ENCODE measurements at places on chromosomes 12 and 14.

DNA sequence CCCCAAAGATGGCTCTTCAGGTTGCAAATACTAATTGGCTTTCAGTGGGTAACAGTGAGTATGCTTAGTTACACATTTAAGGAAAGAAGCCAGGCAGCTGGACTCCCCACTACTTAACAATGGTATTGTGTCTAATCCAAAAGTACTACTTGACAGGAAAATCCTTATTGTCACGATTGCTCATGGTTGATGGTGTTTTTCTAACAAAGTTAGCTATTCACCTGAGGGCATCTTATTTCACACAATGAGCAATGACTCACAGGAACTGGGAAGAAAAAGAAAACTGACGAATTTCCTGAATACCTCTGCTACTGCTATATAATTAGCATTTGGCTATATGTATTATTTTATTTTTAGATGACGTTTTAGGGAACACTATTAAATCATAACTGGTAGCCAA is 33.4 kb upstream of the ALG10 start:
- DNase-seq: no peak

GRCh38 chr14:92789457-92790089 is 4.5 kb upstream of the GOLGA5 start:
- DNase-seq: no peak

- no peak for DNase-seq
These were observed 1.6 kb downstream of the RHOJ start for GRCh38 chr14:63205866-63206265.

GRCh38 chr12:85829391-85829790 is 6.8 kb downstream of the RASSF9 start:
- no peak for DNase-seq

GRCh38 chr12:120817559-120818330 is 86.4 kb downstream of the SPPL3 start:
- DNase-seq: no peak

GRCh38 chr12:100554608-100555077 is 18.8 kb upstream of the GAS2L3 start:
- DNase-seq: no peak

DNA sequence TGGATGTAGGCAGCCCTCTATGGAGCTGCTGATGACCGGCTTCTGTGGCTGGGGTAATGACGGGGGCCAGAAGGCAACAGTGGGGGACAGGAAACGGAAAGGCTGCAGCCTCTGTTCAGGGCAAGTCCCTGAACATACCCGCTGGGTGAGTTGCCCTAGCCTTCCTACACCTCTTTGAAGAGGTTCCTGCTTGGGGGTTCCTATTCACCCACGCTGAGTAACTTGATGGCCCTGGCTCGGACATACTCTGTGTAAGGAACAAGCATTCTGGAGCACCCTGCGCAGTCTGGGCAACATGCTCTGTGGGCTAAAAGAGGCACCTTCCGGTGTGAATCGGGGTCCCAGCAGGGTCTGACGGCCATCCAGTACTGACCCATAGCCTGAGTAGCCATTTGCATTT is 17.7 kb upstream of the GSC start:
- DNase-seq: no peak

DNA sequence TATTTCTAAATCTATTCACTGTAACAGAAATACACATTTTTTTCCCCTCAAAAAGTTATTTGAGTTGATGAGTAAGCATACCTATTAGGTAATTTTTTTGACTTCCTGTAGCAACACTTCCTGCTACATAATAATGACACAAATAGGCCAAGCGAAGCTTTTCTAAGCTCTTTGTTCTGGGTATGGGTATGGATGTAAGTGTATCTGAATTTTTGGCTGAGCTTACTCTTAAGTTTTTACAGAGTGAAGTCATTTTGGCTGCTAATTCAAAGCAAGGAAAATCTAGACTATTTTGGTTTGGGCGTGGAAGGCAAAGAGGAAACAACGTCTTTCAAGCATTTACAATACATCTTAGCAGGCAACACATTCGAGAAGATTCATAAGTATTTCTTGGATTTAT is 1206.0 kb upstream of the FLRT2 start:
- no peak for DNase-seq

DNA sequence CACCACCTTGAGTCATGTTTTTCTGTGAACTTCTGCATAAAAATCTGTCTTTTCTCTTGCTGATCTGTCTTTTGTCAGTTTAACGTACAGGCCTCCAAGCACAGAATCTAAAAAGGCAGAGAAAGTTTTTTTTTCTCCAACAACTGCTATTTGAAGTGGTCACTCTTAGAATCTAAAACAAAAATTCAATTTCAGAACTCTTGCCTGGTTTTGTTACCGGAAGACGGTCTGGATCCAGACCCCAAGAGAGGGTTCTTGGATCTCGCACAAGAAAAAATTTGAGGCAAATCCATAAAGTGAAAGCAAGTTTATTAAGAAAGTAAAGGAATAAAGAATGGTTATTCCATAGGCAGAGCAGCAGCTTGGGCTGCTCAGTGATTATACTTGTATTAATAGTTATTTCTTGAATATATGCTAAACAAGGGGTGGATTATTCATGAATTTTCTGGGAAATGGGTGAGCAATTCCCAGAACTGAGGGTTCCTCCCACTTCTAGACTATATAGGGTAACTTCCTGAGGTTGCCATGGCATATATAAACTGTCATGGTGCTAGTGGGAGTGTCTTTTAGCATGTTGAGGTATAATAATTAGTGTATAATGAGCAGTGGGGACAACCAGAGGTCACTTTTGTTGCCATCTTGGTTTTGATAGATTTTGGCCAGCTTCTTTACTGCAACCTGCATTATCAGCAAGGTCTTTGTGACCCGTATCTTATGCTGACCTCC is 150.0 kb upstream of the PLEKHA5 start:
- DNase-seq: no peak

DNA sequence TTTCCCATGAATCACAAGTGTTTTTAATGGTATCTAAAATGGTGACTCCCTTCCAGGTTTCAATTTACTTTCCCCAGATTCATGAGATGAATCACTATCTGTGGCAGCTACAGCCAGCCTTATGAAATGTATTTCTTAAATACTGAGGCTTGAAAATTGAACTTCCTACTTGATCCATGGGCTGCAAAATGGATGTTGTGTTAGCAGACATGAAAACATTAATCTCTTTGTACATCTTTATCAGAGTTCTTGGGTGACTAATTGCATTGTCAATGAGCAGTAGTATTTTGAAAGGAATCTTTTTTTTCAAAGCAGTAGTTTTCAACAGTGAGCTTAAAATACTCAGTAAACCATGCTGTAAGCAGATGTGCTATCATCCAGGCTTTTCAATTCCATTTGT is 250.8 kb downstream of the SLC6A15 start:
- no peak for DNase-seq

DNA sequence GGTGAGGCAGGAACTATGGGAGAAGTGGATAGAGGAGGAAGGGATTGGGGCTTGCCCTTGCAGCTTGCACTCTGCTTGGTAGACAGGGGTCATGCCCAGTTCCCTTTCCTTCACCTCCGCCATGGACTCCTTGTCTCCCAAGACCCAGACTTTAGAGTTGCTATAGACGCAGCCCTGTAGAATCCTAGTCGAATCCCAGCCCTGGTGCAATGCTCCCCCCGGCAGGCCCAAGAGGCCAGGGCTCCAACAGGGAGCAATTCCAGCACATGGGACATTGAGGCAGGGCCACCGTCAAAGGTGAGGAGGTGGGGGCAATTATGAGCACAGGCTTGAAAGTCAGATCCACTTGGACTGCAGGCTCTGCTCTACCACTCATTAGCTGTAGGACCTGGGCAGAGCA is 29.5 kb upstream of the BCDIN3D start:
- no peak for DNase-seq

DNA sequence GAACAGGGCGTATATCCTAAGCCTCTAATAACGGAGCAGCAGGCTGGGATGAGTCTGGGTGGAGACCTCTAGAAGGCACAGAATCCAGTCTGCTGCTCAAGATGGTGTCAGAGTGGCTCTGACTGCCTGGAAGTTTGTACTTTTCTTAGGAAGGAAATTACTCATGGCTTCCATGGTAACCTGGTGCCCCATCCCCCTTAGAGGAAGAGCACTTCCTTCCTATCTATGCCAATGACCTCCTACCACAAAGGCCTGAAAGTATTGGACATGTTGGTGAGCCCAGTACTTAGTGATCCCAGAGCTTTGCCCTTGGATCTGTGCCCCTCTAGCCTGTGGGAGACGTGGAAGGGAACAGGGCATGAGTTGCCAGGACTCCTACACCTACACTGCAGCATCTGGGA is 1.5 kb downstream of the BATF start:
- DNase-seq: no peak

DNA sequence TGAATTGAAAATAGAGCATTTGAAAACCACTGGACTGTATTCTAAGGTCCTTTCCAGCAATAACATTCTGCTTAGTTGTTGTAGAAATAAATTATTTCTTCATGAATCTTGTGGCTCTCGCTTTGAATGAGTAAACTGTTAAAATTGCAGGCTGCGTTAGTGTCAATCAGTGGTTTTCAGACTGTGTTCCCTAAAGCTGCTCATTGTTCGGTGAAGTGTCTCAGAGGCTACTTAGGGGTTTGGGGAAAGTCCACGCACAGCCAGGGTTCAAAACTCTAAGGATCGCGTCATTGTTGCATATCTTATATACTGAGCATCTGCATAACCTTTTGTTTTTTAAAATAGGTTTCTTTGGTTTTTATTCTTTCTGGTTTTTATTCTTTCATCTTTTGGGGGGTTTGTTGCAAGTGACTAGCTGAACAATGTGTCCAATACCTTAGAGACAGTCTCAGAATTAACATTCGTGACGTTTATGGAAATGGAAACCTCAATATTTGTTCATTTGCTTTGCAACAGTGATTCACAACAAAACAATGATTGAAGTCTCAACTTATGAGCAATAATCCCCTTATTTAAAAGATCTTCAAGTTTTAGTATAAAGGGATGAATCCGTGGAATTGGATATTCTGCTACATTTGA is 108.1 kb downstream of the TTLL5 start:
- no peak for DNase-seq

DNA sequence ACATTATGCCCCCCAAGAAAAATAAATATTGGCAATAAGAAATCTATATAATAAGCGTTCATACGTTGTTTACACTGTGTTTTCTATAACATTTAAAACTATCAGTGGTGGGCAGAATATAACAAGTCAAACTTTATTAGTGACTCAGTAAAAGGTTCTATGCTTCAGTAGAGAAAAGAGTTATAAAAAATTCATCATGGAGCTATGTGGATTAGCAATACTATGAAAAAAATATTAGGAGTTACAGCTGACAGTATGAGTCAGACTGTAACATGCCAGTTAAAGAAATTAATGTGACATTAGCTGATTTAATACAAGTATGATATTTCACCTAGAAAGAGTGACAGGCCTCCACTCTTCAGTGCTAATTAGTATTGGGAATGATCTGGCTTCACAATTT is 125.1 kb upstream of the GARIN6 start:
- DNase-seq: no peak

DNA sequence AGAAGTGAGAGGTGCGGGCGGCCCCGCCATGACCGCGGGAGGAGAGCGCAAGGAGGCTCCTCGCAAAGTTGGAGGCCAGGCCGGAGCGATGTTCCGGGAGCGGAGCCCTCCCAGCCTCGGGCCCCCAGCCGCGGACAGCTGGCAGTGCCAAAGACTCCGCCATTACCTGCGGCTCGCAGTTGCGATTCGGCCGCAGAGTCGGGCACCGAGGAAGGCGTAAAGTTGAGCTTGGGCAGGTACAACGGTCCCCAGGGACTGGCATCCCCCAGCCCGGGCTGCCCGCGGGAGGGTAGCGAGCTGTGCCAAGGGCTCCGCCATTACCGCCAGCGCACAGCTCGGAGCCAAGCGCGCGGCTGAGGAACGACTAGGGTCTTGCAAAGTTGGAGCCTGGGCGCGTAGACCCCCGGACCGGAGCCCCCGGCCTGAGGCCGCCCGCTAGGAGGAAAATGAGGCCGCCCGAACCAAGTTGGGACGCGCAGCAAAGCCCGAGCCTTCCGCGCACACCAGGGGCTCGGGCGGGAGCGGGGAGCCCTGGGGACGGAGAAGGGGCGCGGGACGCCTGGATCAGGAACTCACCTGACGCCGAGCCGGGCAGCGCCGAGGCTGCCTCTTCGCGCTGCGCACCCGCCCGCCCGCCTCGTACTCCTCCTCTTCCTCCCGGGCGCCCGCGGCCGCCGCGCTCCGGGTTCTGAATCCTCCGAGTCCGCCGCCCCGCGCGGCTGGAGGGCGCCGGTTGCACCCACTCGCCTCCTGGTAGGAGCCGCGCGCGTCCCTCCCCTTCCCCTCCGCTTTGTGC is 677 bp downstream of the NOS1 start:
- no peak for DNase-seq

DNA sequence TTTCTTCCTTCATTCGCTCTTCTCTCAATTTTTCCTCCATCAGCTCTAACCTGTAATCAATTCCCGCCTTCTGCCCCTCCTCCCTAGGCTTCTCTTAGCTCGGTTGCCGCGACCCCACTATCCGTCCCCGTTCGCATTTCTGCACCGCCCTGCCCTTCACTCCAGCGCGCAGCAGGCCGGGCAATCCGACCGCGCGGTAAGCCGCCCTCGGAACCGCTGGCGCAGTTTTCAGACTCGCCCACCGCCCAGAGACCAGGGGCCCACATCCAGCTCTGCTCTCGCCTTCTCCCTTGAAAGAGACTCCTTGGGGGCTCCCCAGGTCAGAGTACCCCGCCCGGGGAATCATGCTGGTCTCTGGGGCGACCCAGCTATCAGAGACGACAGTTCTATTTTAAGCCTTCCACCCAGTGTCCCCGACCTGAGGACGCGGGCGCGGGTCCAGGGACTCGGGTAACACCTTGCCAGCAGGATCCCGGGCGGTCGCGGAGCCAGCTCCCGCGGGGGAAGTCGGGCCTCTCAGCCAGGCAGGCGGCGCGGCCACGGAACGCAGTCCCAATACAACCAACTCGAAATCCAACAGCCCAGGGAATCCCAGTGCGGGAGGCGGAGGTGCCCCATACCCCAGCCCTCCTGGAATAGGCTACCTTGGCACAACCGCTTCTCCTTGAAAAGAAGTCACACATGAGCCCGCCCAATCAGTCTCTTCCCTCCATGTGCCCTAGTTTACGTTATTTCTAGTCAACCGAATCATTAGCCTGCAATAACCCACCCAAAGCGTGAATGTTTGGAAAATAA is 5.7 kb upstream of the SLC38A4 start:
- DNase-seq: no peak

DNA sequence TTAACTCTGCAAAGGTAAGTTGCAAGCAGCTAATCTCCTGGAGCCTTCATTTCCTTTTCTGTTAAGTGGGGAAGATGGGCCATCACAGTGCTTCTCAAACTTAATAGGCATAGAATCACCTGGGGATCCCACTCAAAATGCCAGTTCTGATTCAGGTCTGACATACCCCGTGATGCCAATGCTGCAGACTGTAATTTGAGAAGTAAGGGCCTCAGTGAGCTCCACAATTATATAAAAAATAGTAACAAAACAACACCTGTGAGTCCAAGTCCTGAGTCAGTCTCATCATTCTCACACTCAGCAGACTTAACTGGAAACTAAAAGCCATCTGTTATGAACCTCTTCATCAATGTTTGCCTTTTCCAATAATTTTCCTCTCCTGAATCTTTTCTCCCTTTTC is 10.8 kb upstream of the PSMA6 start:
- DNase-seq: no peak

DNA sequence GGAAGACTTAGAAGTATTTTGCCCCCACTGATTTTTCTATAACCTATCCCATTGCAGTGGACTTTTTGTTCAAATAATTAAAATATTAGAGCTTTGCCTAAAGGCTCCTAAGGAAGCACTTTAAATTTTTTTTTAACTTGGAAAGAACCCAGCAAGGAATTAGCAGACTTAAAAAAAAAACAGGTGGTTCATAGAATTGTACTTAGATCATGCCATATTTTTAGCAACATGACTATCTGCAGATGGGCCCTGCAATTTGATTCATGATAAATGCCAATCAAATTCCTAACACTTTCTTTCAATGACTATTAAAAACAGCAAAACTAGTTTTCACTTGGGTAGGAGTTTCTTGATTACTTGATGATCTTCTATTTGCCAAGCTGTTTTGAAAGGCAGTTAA is 11.5 kb downstream of the ADAMTS20 start:
- DNase-seq: no peak
